ENCODE measurements at places on chromosomes 12 and 14.

GRCh38 chr12:55830601-55831446 lies 1.4 kb upstream of the DNAJC14 start:
- DNase-seq = peak; percentile 73

GRCh38 chr12:116818341-116818856 lies 62.8 kb downstream of the HRK start:
- peak; percentile 28 for DNase-seq

GRCh38 chr12:67648521-67649260 lies at the start of gene DYRK2:
Gene DYRK2 (plus strand): TSS chr12:67648745. CDS start chr12:67649134, 389 bp downstream.
- DNase-seq = peak; percentile 81

- DNase-seq = no peak
These were observed 362 bp upstream of the ACYP1 start for GRCh38 chr14:75064205-75064567.

GRCh38 chr14:83847102-83847501 lies 1682.8 kb upstream of the FLRT2 start:
- no peak for DNase-seq

GRCh38 chr14:70254476-70254961 lies 65.8 kb upstream of the SLC8A3 start:
- DNase-seq = no peak

GRCh38 chr14:93155667-93156066 lies 29.0 kb downstream of the MOAP1 start:
- DNase-seq = no peak

- DNase-seq = no peak
These were observed 31.4 kb downstream of the AICDA start for GRCh38 chr12:8581098-8581784.

GRCh38 chr12:52806821-52807543 lies 6.9 kb downstream of the KRT4 start:
- DNase-seq = no peak

GRCh38 chr12:76226397-76226796 lies 121.8 kb downstream of the BBS10 start:
- peak; percentile 27 for DNase-seq

- peak; percentile 61 for DNase-seq
These were observed 190.8 kb upstream of the TMEM132C start for GRCh38 chr12:128076188-128076587.

DNA sequence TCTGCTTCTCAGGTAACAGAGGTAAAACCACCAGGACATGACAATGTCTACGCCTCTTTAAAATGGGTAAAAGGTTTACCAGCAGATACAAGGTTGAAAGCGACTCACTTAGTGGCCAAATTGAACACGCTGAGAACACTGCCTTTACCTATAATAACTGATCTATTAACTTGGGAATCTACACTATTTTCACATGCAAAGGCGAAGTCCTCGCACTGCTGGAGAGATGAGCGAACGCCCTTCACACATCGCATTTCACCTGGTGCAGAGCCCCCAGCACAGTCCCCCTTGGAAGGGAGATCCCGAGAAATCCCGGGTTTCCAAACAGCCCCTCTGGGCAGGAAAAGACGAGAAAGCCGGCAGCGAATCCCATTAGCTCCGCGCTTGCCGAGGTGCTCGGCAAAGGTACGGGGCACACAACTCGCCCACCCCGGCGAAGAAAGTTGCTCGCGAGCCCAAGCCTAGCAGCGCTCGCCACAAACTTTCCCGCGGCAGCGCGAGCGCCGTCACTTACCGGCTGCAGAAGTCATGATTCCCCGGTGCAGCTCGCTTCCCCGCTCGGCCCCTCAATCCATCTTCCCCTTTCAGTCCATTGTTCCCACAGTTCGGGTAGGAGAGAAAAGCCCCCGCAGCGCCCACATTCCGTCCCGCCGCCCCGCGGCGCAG lies 423 bp downstream of the FGD6 start:
- DNase-seq = no peak

DNA sequence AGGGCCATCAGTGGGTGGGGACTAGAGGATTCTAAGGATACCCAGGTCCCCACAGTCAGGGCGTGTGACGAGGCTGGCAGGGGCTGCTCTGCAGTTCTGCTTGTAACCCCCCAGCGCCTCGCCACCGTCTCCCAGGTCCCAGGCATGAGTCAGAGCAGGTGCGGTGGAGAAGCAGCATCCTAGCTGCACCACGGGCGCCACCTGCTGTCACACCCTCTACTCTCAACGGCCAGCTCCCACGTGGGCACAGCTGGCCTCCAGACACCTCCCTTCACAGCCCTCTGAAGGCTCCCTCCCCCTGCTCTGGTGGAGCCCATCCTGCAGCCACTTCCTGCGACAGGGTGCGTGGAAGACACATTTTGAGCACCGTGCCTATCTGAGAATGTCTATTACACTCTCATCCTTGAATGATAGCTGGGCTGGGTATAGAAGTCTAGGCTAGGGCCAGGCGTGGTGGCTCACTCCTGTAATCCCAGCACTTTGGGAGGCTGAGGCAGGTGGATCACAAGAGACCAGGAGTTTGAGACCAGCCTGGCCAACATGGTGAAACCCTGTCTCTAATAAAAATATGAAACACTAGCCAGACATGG lies 6.9 kb upstream of the NUDT14 start:
- DNase-seq = no peak

- no peak for DNase-seq
These were observed 34.7 kb downstream of the COX8C start for GRCh38 chr14:93381644-93382043.

DNA sequence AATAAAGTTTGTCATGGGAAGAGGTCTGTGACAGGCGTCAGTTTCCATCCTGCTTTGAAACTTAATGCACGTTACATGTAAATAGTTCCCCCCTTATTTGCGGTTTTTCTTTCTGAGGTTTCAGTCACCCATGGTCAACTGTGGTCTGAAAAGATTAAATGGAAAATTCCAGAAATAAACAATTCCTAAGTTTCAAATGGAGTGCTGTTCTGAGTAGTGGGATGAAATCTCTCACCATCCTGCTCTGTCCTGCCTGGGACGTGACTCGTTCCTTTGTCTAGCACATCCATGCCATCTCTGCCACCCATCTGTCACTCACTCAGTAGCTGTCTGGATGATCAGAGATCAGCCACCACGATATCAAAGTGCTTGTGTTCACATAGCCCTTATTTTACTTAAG lies 51.3 kb upstream of the DICER1 start:
- DNase-seq = no peak

- no peak for DNase-seq
These were observed 136.1 kb downstream of the PAPOLA start for GRCh38 chr14:96638041-96638855.

DNA sequence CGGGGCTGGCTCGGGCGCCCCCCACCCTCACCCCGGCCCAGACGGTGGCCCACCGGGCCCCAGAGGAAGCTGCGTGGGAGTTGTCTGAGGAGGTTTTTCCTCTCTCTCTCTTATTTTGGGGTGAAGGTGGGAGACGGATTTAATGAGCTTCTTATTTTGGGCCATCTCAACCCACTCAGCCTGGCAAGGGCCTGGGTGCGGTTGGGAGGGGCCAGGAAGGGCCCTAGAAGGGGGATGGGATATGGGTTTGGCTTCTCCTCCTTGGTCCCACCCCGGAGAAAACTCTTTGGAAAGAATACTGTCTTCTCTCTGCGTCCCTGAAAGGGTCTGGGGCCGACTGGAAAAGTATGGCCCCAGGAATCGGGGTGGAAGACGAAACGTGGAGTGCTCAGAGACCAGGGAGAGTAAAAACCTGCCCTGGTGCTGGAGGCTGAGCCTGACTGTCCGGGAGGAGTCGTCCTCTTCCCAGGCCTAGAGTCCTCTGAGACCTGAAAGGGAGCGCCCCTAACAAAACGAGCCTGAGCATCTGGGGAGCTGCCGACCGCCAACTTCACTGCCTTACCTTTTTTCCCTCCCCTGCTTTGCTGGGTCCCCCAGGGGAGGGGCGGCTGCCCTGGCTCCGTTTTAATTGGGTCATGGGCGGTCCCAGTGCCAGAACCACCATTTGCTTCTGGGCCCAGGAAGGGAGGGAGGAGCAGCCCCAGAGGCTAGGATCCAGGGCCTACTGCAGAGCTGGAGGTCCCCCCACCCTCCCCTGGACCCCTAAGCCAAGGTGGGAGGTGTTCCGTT lies 1.6 kb downstream of the MMP14 start:
- peak; percentile 64 for DNase-seq

GRCh38 chr14:32256576-32256975 lies 53.5 kb upstream of the RNU6-8 start:
- DNase-seq = no peak

DNA sequence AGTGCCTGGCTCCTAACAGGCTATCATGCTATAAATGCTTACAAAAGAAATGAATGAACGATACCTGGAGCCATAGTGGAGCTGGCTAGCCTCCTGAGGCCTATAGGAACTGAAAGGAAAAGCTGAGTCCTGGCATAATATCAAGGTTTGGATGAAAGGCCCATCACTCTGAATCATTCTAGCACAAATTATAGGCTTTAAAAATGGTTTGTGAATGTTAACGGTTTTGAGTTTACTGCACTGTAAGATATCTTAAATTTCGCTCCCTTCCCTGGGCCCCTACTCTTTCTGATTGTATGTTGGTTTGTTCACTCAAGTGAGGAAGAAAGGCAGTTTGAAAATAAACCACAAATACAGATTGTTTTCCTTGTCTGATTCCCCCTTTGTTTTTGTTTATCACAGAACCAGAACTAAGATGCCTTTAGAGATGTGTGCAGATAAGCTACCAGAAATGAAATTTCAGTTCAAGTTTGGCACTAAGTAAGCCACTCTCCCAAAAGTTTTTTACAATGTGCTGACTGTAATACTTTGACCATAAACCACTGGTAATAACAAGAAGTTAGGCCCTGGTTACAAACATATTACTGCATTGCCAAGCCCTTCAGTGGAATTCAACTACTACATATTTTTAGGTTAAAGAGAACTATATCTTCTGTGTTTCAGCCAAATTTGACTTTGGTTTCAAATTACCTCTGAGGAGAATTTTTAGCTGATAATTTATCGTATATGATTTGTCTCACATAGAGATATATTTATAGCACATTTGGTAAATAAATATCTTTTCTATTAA lies 89.5 kb downstream of the ALX1 start:
- no peak for DNase-seq

DNA sequence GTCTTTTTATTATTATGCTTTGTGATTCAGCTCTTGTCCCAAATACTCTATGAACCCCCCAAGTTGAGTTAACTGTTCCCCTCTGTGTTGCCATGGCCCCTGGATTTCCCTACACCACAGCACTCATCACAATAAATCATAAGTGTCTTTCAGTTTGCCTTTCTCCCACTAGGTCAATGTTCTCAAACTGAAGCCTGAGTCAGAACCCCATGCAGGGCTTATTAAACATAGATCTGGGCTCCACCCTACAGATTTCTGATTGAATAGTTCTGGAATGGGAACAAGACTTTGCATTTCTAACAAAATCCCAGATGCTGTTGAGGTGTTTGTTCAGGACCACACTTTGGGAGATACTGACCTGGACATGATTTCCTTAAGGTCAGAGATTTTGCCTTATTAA lies 199.4 kb downstream of the TBX5 start:
- DNase-seq = no peak

- DNase-seq = no peak
These were observed 32.2 kb upstream of the NUBPL start for GRCh38 chr14:31529053-31529452.

GRCh38 chr12:106978035-106978800 lies 8.7 kb downstream of the MTERF2 start:
- DNase-seq = no peak

- DNase-seq = no peak
These were observed 129.9 kb downstream of the WIF1 start for GRCh38 chr12:64991121-64991611.

GRCh38 chr12:93319523-93320050 lies 58.1 kb upstream of the NUDT4 start:
- no peak for DNase-seq

- no peak for DNase-seq
These were observed 2.7 kb downstream of the MYO1A start for GRCh38 chr12:57046947-57047890.

DNA sequence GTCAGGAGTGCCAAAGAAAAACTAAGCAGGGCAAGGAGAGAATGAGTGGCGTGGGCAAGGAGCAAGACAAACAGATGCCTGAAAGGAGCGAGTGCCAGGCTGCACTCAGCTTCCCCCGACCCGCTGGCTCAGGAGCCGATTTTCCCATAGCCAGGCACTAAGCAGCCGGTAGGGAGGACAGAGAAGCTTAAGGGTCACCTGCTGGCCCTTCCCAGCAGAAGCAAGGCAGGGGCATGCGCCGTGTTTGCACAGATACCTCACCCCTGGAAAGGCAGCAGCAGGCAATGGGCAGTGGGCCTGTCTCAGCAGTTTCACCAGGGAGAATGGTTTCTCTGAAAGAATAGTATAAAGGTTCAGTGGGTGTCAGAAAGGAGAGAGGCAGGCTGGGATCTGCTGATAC lies 104.9 kb upstream of the FKBP4 start:
- no peak for DNase-seq

DNA sequence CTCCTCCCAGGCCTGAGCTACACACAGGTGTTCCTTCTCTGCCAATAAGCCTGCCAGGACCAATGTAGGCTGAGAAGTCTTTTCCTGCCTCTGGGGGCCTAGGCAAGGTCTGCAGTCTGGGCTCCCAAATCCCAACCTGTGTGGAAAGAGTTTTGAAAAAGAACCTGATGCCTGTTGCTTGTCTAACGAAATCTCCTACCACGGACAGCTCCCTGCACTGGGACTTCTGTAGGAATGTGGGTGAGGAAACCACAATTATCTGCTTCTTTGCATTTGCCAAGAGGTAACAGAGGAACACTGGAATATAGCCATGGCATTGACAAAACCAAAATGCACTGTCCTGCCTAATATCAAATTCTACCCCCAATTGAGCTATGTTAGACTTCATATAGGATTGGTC lies 877.0 kb upstream of the TMEM132C start:
- peak; percentile 29 for DNase-seq

DNA sequence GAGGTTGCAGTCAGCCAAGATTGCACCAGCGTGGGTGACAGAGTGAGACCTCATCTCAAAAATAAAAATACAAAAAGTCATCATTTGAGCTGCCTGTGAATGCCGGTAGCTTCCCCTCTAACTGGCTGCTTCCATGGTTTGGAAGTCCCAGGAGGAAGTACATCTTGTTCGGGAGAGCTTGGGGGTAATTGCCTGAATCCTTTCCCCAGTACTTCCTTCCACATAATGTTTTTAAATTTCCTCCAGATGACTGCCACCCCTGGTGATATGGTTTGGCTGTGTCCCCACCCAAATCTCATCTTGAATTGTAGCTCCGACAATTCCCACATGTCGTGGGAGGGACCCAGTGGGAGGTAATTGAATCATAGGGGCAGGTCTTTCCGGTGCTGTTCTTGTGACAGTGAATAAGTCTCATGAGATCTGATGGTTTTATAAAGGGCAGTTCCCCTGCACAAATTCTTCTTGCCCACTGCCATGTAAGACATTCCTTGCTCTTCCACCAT lies 87.2 kb downstream of the SPRING1 start:
- no peak for DNase-seq

- DNase-seq = no peak
These were observed 1117.5 kb downstream of the AACS start for GRCh38 chr12:126182619-126183236.

DNA sequence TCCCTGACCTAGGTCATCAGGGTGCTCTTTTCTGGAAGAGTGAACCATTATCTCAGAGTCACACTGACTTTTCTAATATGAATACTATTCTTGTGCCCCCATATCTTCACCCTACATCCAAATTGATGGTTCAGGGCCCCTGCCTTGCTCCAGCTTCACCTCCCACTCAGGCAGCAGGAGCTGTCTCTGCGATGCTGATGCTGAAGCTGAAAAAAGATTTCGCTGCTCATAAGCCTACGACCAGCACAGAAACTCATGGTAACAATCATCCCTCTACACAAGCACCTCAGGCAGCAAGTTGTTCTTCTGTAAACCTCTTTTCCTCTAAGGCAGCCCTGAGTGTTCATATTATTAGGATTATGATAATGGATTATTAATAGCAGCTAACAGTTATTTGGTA lies 3.2 kb downstream of the ARF3 start:
- no peak for DNase-seq

- no peak for DNase-seq
These were observed 75.2 kb upstream of the RASSF8 start for GRCh38 chr12:25883026-25883916.
